Stimulated activated CD4-positive, alpha-beta T cell treated with anti-CD3 and anti-CD28 coated beads, Interleukin-15, amount 100 ng/mL, for 1 hour (primary cell): ENCODE measurements at places on chromosomes 11 and 22.

GRCh38 chr22:19933341-19934241 is 8.0 kb upstream of the COMT start:
- DNase-seq = no peak

DNA sequence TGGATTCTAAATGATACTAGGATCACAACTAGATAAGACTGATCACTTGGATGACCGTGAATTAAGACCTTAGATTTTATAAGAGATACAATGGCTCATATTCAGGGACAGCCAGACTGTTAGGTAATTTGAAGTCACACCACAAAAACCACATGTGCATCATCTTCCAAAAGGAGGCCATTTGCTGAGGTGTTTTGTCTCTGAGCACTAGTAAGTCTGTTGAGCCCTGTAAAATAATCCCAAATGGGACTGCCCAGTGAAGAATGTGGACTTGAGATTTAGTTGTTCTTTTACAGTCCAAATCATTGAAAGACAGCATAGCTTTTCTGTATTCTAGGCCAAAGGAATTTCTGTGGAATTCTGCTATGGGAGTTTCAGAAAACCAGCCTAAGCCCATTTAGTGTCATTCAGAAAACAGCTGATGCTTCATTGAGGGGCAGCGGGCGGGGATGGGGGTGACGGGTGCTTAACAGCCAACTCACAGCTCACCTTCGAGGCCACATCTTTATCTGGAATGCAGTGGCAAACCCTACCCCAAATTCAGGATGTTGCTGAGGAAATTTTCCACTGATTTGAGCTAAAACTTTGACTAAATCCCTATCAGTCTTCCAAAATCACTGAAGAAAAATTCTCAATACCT is 80.1 kb upstream of the BIRC3 start:
- no peak for DNase-seq

DNA sequence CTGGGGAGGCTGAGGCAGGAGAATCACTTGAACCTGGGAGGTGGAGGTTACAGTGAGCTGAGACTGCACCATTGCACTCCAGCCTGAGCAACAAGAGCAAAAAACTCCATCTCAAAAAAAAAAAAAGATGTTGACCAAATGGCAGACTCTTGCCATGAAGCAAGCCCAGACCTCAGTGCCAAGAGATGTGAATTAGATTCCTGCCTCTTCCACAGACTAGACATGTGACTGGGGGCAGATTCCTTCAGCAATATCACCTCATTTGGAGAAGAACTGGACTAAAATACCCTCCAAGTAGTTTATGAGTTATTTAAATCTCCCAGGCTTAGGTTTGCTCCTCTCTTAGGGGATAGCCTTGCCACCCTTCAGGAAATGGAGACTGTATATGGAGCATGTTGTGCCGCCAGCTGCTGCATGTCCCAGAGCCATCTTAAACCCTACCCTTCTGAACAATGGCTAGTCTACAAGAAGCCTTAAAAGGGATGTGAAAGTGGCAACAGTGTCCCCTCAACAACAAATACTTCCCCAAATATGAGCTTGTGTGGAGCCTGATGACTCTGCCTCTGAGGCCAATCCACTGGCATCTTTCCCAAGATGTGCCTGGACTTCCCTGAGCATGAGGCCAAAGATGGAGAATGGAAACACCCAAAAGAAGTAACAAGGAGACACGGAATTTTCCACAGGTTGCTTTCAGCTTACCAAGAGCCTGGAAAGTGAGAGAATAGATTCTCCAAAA is 763 bp upstream of the MS4A7 start:
- DNase-seq = no peak

DNA sequence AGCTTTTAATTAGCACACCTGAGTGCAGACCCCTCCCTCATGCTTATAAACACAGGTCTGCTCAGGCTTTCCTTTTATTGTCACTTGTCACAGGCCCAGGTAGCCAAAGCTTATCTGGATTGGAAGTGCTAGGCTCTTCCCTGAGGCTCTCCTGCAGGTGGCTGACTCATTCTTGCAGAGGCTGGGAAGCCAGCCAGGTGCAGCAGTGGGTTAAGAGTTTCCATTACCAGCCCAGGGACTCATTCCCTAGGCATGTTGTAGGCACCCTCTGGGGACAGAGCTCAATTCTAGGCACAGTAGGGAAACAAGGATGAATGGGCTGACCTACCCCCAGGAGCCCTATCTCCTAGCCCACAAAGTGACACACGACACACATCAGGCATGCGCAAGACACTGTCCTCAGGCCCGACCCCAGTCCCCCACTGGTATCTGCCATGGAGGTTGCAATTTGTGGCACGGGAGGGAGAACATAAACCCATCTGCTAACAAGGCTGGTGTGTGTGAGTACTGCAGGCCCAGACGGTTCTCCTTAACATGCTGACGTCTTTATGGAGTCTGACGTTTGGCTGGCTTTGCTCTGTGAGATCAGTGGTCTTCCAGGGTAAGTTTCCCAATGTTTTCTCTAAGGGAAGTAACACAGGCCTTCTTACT is 94.2 kb downstream of the ABTB2 start:
- DNase-seq = no peak

DNA sequence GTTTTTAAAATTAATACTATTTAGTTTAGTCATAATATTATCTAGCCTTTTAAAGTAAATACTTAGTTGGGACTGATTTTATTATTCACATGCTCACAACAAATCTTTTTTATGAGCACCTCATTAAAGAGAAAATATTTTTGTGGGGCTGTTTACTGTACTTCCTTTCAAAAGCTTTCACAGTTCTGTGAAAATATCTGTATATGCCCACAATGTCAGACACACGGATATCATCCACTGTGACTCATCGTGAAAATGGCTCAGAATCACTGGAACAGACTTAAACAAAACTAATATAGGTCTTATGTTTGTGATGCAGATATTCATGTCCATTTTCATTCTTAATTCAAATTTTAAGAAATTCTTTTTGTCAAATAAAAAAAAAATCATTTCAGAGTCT is 305.2 kb downstream of the RAB38 start:
- DNase-seq = no peak

- DNase-seq = no peak
Measured at GRCh38 chr22:29148826-29149225, 56.9 kb upstream of the EMID1 start.

DNA sequence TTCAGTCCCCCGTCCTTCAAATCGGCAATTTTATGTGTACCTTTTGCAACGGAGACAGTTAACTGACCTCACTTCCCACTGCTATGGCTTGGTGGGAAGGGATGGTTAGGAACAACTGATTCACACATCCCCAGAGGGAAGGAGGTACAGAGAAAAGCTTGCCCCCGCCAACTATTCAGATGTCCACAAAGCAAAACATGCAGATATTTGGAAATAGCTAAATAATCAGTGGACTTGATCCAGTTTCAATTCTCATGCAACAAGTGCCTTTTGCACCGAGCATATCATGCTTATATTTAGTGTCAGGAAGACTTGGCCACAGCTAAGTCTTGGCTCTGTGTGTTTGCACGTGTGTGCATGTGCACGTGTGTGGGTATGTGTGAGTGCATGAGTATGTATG is 144.6 kb downstream of the SNX19 start:
- no peak for DNase-seq
